ENCODE measurements at places on chromosomes 4 and X.

DNA sequence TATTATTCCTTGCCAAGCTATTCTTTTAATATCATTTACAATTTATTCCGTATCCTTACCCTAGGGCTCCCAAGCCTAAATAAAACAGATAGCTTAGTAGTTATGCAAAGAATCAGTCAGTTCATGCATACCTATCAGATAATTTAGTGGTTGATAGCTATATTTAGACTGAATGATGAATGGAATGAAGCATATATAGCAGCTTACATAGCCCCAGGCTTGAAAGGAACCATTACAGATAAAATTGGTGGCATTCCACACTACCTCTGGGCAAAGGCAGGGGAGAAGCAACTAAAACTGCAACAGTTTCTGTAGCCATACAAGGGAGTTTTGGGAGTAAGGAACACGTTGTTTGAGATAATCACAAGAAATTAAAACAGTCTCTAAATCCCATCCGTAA is 2.7 kb downstream of the ACE2 start:
- no peak for DNase-seq

- DNase-seq = no peak
Measured at GRCh38 chrX:152847281-152847680, 16.4 kb downstream of the NSDHL start.

GRCh38 chr4:10701702-10702460 is 17.3 kb upstream of the CLNK start:
- no peak for DNase-seq

DNA sequence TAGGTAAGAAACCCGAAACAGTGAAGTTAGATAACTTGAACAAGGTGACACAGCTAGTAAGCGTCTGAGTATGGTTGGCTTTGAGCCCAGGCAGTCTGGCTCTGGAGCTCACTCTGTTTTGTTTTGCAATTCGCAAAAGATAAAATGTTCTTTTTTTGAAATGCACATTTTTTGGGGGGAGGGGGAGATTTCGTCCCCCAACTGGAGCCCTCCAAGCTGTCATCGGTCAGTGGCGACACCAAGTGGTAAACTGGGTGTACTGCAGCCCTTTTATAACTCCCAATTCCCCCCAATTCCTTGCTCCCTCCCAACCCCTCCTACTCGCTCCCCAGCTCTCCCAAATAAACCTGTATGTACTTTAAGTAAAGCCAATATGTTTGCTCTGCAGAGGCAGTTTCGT is 2.8 kb upstream of the CLCN5 start:
- DNase-seq = peak; percentile 22

GRCh38 chr4:55424791-55425190 is 29.0 kb downstream of the TMEM165 start:
- DNase-seq = no peak

GRCh38 chr4:140426610-140427105 is 790 bp downstream of the CLGN start:
- no peak for DNase-seq

- DNase-seq = no peak
Measured at GRCh38 chr4:126123611-126124325, 809.0 kb downstream of the FAT4 start.

DNA sequence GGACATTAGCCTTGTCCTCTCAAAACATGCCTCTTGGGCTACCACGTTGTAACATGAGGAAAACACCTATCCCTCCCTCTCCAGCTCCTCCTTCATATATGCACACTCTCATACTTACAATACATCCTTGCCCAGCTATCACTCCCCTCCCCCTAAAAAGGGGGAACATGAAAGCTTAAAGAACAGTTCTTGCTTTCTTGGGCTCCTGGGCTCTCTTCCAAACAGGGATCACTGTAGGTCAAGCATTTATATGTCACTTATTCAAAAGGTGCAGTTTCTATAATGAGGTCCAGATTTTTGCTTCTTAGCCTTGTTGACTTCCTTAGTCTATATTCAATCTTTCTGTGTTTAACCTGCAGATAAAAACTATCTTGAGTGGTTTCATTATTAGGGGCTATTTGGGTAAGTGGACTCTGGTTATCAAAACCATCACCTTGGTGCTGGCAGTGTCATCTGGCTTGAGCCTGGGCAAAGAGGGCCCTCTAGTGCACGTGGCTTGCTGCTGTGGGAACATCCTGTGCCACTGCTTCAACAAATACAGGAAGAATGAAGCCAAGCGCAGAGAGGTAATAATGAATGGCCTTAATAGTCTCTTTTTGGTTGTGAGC is 119.4 kb downstream of the AKAP4 start:
- peak; percentile 8 for DNase-seq

- no peak for DNase-seq
Measured at GRCh38 chr4:124083711-124084110, 628.8 kb downstream of the ANKRD50 start.

DNA sequence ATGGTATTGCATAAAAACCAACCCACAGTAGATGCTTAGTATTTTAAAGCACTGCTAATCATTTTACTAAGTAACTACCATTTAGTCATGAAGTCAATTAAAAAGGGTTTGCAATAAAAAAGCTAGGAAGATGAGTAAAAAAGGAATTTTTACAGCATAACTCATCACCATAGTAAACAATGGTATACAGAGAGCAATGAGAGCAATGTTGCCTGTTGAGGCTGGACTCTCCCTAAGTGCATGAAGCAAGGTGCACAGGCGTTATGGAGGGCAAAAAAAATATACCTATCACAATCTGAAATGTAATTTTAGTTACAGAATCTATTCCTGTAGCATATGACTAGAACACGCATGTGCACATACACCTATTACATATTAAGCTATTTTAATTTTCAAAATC is 129.6 kb upstream of the BMP3 start:
- DNase-seq = no peak

DNA sequence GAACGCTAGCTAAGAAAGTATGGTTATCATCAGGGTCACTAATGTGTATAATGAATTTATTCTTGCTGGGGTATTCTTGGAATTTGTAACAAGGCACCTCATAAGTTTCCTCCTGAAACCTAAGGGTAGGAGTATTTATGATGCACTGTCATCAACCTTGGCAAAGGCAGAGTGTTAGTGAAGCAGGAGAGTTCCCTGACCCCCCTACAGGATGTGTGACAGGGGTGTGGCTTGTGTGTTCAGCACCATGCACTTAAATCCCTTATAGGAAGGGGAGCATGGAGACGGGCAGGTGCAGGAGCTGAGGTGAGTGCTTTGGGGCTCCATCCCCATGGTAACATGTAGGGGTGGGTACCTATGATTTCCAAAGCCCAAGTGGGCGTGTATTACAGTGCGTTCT is 237.7 kb downstream of the GALNTL6 start:
- DNase-seq = no peak

DNA sequence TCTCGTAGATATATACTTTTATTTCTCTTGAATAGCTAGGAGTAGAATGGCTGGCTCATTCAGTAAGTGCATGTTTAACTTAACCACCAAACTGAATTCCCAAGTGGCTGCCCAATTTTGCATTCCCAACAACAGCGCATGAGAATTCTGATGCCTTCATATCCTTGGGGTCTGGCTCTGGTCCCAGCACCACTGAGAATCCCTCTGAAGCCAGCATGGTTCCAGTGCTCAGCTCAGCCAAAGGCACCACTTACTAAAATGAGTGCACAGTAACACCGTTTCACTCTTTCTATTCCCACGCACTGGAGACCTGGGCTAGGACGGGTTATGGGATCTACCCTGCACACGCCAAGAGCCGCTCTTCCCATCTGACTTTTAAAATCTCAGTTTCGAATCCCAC is 60.4 kb downstream of the CASP3 start:
- DNase-seq = no peak

DNA sequence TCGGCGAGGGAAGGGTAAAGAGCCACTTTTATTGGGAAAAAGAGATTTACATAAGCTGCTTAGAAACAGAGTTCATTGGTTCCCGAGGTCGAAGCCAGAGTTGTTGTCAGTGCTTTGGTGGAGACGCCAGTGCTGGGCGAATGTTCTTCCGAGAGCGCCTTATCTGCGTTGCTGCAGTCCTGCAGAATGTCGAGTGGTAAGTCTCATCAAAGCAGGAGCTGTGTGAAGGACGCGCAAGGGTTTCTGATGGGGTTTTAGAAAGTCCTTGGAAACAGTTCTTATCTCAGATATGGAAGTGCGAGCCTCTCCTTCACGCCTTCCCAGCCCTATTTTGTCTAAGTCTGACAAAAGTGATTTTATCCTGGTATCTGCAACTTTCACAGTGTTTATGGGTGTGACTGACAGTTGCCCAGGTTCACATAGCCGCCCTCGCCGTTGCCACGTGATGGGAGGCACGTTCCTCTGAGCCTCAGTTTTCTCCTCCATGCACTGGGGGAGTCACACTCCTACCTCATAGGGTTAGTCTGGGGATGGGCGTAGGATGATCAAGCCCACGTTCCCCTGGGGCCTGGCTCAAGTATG is 47.3 kb upstream of the NSG1 start:
- no peak for DNase-seq

- DNase-seq = no peak
Measured at GRCh38 chr4:156615066-156615531, 356.5 kb downstream of the PDGFC start.

GRCh38 chr4:80322716-80323115 is 12.8 kb upstream of the CFAP299 start:
- no peak for DNase-seq

- DNase-seq = no peak
Measured at GRCh38 chrX:152912106-152912505, 14.2 kb downstream of the ZNF185 start.

GRCh38 chr4:4670869-4671268 is 129.0 kb upstream of the STX18 start:
- no peak for DNase-seq

DNA sequence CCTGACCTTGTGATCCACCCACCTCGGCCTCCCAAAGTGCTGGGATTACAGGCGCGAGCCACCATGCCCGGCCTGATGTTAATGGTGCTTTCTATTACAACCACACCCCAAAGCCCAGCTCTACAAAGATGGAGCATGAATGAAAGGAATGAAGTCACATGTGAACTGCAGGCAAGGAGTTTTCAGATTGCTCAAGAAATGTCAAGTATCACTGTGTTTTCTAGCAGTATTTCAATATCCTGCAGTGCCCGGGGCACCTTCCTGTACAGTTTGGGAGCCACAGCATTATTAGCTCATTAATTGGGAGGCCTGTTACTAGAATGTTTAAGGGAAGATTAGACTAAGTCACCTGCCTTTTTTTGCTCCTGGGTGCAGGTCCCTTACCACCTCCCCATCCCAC is 40.1 kb downstream of the PRIMPOL start:
- no peak for DNase-seq

GRCh38 chr4:36523182-36523581 is 241.8 kb downstream of the DTHD1 start:
- DNase-seq = no peak

GRCh38 chrX:68940601-68941000 is 111.8 kb downstream of the EFNB1 start:
- DNase-seq = no peak

GRCh38 chrX:108165383-108166111 is 74.0 kb downstream of the ATG4A start:
- DNase-seq = no peak

GRCh38 chr4:138992676-138993075 is 22.9 kb upstream of the NOCT start:
- DNase-seq = no peak

- no peak for DNase-seq
Measured at GRCh38 chr4:20297783-20298182, 46.1 kb downstream of the SLIT2 start.

DNA sequence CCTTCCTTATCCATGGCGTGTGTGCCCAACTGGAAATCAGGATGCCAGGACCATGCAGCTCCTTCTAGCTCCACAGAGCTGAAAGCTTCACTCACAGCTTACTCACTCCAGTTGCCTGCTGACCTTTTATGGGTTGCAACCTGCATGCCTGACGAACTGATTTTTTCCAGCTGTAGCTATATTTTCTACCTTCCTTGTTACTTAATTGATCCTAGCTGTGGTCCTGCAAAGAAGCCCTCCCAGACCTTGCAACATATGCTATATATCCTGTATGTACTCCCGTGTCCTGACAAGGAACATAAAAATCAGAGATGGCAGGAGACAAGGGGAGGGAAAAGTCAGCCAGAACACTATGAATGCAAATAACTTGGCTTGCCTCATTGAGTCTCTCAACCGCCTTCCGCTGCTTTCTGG is 135.3 kb upstream of the LDB2 start:
- DNase-seq = no peak

- peak; percentile 21 for DNase-seq
Measured at GRCh38 chr4:176805155-176805554, 12.4 kb upstream of the VEGFC start.

DNA sequence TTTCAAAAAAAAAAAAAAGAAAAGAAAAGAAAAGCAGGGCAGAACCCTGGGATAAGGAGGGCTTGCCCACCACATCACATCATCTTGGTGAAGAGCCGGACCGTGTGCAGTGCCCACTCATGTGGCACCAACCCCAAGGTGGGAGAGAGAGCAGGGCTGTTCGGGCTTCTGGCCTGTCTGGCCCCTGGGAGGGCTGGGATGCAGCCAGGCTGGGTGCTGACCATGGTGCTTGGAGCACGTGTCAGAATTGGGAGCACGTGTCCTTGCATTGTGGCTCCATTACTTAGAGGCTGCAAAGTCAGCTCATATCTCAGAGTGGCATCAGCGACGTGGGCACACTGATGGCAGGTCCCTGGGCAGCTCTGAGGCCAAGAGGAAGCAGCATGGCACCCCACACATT is 100.9 kb upstream of the AFAP1 start:
- no peak for DNase-seq
